ENCODE measurements at places on chromosomes 3 and 15. TPM values are rescaled to one million over a fixed set of nuclear protein-coding genes. Genes with fewer than 3 reads are reported as not detected.

The ZNF385D gene
- total RNA-seq = 0.96 TPM

The PCSK6 gene
- total RNA-seq = 4.2 TPM

The RASGRP1 gene
- total RNA-seq = 6.2 TPM

The NDUFB5 gene
- total RNA-seq = 140 TPM

The DNAH12 gene
- total RNA-seq = 0.28 TPM

The METTL6 gene
- 38.3 TPM for total RNA-seq

The IGSF11 gene
- 0.56 TPM for total RNA-seq

The PIGZ gene
- total RNA-seq = 1.5 TPM

The SCN11A gene
- not detected for total RNA-seq

The PP2D1 gene
- total RNA-seq = not detected

The IQCH gene
- total RNA-seq = 3.1 TPM
